ENCODE measurements at places on chromosomes 12 and 14.

GRCh38 chr14:96184737-96185136 lies 19.9 kb upstream of the BDKRB2 start:
- no peak for DNase-seq

DNA sequence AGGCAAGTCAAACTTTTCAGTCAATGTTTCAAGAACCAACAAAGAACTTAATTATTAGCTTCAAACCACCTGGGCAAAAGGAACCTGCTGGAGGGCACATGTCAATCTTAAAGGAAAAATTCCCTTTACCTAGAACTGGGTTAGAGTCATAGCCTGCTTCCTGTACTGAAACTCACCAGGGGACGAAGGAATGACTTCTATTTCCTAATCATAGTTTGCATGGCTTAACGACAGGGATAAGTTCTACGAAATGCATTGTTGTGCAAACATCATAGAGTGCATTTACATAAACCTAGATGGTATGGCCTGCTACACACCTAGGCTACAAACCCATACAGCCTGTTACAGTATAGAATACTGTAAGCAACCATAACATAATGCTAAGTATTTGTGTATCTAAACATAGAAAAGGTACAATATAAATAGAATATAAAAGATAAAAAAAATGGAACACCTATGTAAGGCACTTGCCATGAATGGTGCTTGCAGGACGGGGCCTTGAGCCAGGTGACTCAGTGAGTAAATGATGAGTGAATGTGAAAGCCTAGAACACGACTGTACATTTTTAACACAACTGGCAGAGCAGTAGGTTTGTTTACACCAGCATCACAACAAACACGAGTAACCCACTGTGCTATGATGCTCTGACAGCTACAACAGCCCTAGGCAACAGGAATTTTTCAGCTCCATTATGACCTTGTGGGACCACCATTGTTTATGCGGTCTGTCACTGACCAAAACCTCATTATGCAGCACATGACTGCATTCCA lies 234.9 kb upstream of the CAND1 start:
- DNase-seq = no peak

- no peak for DNase-seq
These were observed 554.9 kb downstream of the NRXN3 start for GRCh38 chr14:78725086-78725485.

GRCh38 chr12:68377881-68378280 lies 45.7 kb upstream of the MDM1 start:
- no peak for DNase-seq

DNA sequence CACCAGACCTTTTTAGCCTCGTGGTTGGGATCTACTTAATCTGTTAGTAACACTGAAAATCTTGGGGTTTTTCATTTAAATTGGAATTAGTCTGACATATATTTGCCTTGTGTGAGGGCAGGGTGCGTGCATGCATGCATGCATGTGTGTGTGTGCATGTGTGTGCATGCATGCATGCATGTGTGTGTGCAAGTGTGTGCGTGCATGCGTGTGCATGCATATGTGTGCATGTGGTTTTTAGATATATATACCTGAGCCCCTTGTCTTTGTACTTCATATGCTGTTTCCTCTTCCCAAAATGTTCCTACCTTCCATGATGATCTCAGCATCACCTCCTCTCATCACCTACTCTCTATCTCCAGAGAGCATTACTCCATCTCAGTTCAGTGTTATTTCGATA lies 66.3 kb upstream of the BCL11B start:
- DNase-seq = no peak

- DNase-seq = no peak
These were observed 806 bp downstream of the LTBR start for GRCh38 chr12:6384499-6385436.

- no peak for DNase-seq
These were observed 1.4 kb downstream of the HECTD4 start for GRCh38 chr12:112380663-112381405.

GRCh38 chr14:35123388-35123703 lies 994 bp downstream of the PRORP start:
- DNase-seq = no peak

GRCh38 chr14:94682061-94682516 lies 69.9 kb downstream of the SERPINA3 start:
- DNase-seq = peak; percentile 77

- no peak for DNase-seq
These were observed 88.8 kb upstream of the GTF2A1 start for GRCh38 chr14:81309511-81309910.

DNA sequence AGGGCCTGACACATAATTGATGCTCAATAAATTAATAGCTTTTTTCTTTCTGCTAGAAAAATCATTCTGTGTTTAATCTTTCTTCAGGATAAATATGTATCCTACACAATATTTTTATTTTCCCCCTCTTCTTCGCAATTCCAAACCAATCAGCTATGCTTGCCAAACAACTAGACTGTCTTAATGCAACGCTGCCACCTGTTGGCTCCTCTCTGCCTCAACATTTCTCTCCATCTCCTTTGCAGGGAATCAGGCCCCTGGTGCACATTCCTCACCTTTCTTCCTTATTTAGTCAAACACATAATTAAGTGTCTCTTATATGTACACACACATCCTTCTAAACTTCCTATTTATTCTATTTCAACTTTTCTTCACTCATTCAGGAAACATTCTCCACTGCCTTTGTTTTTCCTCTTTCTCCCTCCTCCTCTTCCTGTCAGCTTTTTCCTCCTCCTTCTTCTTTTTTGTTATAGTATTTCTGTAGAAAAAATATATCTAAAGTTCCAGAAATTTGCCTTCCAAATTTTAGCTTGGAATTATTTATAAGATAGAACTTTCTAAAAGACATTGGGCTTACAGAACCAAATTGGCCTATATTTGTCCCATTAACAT lies 406.0 kb downstream of the PRKD1 start:
- no peak for DNase-seq

DNA sequence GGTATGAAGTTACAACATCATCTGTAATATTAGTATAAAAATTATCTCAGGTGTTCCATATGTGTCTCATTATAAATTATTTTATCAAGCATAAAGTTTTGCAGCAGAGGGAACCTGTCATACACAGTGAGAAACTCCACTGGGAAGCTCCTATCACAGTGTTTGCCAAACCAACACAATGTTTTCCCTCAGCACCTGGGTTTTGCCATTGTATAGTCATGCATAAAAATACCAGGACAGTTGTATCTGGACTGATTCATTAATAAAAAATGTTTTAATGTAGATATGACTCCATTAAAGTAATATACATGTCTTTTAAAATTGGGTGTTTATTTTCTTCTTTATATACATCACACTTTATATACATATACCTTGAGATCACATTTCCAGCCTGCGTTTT lies 56.6 kb downstream of the METTL25 start:
- no peak for DNase-seq

DNA sequence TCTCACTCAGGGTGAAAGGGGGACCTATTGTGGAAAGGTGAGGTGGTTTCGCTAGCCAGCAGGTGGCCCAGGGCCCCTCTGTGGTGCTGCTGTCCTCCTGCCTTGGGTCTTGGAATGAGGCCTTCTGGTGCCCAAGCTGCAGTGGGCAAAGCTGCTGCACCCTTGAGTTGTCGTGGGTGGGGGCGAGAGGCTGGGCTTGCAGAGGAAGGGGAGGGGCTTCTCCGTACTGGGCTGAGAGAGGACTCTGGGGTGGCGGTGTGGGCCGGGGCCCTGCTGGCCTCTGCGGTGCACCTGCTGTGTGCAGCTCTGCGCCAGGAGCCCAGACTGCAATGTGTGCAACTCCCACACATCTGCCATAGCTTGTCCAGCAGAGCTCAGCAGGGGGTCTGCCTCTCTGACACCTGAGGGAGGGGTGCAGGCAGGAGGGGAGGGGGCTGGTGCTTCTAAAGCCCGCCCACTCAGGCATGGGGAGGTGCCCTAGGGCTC lies 145.8 kb downstream of the KIF26A start:
- DNase-seq = peak; percentile 72

DNA sequence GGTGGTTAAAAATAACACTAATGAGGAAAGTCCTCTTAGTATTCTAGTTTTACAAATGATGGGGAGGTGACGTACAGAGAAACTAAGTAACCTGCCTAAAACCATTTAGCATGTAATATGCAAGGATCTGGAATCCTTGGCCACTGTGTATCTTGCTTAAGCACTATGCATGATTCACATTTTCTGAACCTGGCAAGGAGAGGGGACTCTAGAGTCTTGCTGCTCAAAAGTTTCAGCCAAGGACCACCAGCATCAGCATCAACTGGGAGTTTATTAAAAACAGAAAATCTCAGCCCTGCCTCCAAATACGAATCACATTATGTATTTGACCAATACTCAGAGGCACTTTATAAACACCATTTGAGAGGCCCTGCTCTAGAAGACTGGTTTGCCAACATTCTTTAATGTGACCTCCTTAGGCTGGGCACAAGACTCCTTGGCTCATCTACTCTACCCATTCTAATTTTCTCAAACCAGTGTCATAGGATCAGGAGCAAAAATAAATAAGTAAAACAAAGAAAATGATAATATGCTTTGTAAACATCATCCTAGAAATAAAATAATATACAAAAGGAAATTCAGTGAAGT lies 52.9 kb downstream of the ABCC9 start:
- no peak for DNase-seq

- no peak for DNase-seq
These were observed 197.2 kb upstream of the PLEKHG7 start for GRCh38 chr12:92505254-92506231.

DNA sequence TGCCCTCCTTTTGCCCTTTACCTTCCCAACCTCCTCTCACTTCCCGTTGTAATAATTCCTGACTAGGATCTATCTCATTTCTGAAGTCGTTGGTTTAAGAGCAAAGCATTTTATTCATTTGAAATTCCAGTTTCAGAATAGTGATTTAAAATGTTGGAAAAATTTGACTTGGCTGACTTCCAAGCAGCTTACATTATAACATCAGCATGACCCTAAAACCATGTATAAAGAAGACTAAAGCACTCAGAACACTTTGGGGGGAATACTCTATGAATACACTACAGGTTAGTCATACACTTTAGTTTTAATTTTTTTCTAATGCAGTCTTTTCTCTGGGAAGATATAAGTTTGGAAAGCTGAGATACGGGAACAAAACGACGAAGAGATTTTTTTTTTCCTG lies 161.1 kb downstream of the BTG1 start:
- DNase-seq = no peak

GRCh38 chr12:63915105-63915800 lies 70.8 kb downstream of the SRGAP1 start:
- no peak for DNase-seq

DNA sequence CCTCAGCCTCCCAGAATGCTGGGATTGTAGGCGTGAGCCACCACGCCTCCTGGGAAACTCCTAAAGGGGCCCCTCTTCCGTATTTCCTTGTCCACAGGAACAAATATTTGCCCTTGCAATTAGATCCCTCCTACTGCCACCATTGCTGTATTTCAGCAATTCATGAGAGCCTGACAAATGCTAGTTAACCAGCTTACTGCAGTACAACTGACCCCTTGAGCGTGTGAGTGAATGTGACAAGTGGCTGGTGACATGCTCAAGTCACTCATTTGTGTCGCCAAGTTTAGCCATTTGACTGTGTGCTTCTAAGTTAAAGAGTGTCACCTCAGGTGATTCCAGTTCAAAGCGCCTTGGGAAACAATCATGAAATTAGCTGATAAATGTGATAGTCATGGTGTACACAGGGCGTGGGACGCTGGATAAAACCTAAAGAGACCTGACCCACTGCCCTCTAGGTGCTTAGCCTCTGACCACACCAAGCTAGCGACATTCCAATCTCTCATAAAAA lies 56.1 kb upstream of the MAP1LC3B2 start:
- DNase-seq = no peak

GRCh38 chr12:58881816-58882215 lies 38.5 kb downstream of the LRIG3 start:
- no peak for DNase-seq

GRCh38 chr14:88069677-88070076 lies 64.7 kb downstream of the GPR65 start:
- no peak for DNase-seq

DNA sequence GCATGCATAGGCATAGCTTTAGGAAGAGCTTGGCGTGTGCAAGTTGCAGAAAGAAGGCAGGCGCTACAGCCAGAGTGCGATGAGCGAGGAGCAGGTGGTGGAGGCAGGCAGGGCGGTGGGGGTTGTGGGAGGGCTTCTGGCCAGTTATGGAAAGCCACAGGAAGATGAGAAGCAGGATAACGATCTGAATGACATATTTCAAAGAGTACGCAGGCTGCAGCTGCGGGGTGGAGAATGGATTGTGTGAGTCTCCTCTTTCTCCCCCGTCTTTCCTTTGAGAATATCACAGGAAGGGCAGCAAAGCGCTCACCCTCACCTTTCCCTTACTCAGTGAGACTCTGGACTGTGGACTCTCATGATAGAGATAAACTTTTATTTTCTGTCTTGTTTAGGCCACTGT lies 48.7 kb upstream of the PLXNC1 start:
- DNase-seq = no peak

- no peak for DNase-seq
These were observed 69.2 kb upstream of the ARID2 start for GRCh38 chr12:45660330-45660729.

GRCh38 chr12:11981121-11981733 lies 89.5 kb upstream of the BCL2L14 start:
- DNase-seq = no peak

GRCh38 chr12:14605401-14605989 lies 37.8 kb upstream of the PLBD1 start:
- DNase-seq = no peak

- no peak for DNase-seq
These were observed 62.9 kb upstream of the PTPRQ start for GRCh38 chr12:80381121-80381520.

GRCh38 chr14:20998674-20999366 lies at the start of gene SLC39A2:
SLC39A2 (plus strand) TSS chr14:20999293; CDS start chr14:20999447, 154 bp downstream.
- DNase-seq = no peak
